IgD-negative memory B cell (primary cell): ENCODE measurements at places on chromosomes 13 and 19. TPM values are rescaled to one million over a fixed set of nuclear protein-coding genes. Genes with fewer than 3 reads are reported as not detected.

The ARHGAP45 gene
- polyA plus RNA-seq = 391 TPM

The LGALS4 gene
- not detected for polyA plus RNA-seq

The NUP58 gene
- polyA plus RNA-seq = 15.7 TPM

The ATP8B3 gene
- 1.2 TPM for polyA plus RNA-seq

The DNAAF3 gene
- not detected for polyA plus RNA-seq

The LYL1 gene
- polyA plus RNA-seq = 90.1 TPM

The APOC1 gene
- polyA plus RNA-seq = not detected

The ZNF429 gene
- polyA plus RNA-seq = 31.5 TPM

The CYP2A6 gene
- not detected for polyA plus RNA-seq

The KLK12 gene
- not detected for polyA plus RNA-seq

The F10 gene
- not detected for polyA plus RNA-seq
